ENCODE measurements at places on chromosomes 2 and 18.

DNA sequence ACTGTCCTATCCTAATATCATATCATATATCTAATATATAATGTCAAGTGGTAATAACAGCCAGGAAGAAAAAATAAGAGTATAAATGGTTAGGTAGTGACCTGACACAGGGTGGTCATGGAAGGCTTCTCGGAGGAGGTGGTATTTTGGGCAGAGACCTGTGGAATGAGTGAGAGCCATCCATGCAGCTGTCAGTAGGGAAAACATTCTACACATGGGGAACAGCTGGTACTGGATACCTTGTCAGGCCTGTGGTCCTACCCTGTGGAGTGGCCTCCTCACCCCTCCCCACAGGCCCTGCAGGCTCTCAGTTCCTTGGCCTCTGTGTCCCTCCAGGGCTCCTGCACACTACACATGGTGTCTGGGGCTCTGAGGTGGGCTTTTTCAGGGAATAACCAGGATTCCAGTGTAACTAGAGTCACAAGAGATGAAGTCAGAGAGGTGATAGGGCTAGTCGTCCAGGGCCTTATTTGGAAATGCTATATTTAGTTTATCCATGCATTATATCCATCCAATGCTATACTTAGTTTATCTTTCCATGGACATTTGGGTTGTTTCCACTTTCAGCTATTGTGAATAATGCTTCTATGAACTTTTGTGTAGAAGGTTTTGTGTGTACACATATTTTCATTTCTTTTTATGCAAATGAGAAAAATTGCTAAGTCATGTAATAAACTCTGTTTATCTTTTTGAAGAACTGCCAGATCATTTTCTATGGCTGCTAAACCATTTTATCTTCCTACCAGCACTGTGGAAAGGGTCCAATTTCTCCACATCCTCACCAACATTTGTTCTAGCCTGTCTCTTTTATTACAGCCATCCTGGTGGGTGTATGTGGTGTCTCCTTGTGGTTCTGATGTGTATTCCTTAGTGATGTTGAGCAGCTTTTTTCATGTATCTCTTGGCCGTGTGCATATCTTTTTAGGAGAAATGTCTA lies 75.6 kb downstream of the TPGS2 start:
- no peak for DNase-seq

DNA sequence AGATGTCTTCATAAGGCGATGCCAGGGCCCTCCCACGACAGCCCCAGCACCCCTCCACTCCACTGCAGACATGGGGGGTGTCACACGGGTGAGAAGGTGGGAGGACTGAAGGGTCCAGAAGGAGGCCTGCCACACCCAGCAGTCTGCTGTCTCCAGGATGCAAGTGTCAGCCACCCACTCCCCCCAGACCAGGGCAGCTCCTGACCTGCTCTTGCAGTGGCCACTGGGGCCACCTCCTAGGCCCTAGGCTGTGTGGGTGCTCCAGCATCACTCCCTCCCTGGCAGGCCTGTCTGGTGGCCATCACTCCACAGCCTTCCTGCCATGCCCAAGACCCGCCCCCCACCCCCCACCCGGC lies 171.0 kb downstream of the CELF4 start:
- DNase-seq = no peak

DNA sequence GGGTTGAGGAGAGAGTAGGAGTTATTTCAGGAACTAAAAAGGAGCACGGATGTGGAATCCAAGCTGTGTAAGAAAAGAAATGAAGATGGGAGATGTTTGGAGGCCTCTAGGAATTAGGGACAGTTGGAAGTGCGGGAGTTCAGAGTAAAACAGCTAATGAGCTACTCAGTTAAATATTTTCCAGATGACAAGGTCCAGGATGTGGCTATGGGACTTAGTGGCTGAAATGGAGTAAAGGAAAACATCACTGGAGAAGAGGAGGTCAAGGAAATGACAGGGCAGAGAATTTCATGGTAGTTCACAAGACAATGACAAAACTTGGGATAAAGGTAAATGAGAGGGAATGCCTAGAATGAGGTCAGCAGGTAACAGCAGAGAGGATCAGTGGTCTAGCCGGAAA lies 13.0 kb downstream of the GPR155 start:
- no peak for DNase-seq

DNA sequence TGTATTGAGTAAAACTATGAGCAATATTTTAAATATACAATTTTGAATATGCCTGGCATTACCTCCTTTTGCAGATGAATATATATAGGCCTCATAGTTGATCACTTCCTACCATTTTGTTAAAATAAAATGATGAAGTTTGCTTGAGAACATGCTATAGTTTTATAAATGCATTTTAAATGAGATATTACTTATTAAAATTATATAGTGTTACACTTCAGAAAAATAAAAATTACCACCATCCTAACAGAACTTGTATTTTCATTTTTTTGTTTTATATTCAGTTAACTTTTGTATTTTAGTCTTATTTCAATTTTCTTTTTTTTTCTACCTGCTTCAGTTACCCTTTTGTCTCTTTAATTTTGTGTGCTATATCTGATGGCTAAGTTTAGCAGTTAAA lies 426.9 kb downstream of the PARD3B start:
- DNase-seq = no peak

DNA sequence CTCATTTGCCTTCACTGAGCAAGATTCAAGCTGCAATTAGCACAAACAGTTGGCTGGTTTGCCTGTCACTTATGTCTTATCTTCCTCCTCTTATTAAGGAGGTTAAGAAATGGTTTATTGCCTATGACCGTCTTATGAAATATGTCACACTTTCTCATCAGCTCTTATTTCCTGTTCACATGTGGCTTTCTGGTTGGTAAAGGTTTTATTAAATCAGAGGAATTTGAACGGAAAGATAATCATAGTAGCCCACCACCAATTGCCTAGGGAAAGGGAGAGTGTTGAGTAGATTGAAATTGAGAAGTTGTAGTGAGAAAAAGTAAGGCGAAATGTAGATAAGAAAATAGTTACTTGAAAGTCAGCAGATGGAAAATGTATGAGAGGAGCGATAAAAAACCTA lies 4.2 kb upstream of the IL1R1 start:
- DNase-seq = no peak

DNA sequence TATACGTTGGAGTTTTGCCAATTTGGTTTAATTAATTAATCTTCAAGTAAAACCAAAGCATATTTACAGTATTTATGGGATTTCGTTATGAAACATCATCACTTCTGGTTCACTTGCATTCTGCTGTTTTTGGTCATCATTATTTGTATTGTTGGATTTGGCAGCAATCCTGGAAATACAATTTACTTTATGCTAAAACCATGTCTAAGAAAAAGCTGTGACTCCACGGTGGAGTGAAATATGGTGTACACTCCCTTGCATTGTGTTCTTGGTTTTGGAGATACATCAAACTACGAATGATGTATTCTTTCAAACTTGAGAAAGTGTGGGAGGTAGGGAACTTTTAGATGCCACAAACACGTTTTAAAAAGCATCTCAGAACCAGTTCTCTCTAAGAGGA lies 106.4 kb downstream of the CTAGE1 start:
- no peak for DNase-seq

DNA sequence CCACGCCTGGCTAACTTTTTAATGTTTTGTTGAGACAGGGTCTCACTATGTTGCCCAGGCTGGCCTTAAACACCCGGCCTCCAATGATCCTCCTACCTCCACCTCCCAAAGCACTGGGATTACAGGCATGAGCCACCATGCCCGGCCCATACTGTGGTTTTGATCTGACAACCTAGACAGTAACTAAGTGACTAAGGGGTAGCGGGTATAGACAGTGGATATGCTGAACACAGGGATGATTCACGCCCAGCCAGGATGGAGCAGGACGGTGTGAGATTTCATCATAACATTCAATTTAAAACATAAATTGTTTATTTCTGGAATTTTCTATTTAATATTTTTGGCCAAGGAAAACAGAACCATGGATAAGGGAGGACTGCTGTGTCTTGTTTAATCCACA lies 36.0 kb upstream of the YPEL5 start:
- no peak for DNase-seq

- no peak for DNase-seq
These were observed 362.4 kb downstream of the CYRIA start for GRCh38 chr2:16303273-16303577.

GRCh38 chr2:567865-568638 lies 109.2 kb downstream of the TMEM18 start:
- DNase-seq = no peak

GRCh38 chr18:3998698-3999333 lies 456.3 kb downstream of the DLGAP1 start:
- no peak for DNase-seq

- DNase-seq = no peak
These were observed 3.7 kb upstream of the ESPNL start for GRCh38 chr2:238096311-238097011.

Data from NCI-H524 treated with DMSO at 0.1 percent for 48 hours (cell line).